Stimulated activated CD4-positive, alpha-beta T cell treated with anti-CD3 and anti-CD28 coated beads, Interleukin-4, amount 100 ng/mL, for 48 hours (primary cell): ENCODE measurements at places on chromosomes 13 and 19.

GRCh38 chr13:42396501-42396900 lies 124.5 kb downstream of the AKAP11 start:
- peak; percentile 55 for DNase-seq

DNA sequence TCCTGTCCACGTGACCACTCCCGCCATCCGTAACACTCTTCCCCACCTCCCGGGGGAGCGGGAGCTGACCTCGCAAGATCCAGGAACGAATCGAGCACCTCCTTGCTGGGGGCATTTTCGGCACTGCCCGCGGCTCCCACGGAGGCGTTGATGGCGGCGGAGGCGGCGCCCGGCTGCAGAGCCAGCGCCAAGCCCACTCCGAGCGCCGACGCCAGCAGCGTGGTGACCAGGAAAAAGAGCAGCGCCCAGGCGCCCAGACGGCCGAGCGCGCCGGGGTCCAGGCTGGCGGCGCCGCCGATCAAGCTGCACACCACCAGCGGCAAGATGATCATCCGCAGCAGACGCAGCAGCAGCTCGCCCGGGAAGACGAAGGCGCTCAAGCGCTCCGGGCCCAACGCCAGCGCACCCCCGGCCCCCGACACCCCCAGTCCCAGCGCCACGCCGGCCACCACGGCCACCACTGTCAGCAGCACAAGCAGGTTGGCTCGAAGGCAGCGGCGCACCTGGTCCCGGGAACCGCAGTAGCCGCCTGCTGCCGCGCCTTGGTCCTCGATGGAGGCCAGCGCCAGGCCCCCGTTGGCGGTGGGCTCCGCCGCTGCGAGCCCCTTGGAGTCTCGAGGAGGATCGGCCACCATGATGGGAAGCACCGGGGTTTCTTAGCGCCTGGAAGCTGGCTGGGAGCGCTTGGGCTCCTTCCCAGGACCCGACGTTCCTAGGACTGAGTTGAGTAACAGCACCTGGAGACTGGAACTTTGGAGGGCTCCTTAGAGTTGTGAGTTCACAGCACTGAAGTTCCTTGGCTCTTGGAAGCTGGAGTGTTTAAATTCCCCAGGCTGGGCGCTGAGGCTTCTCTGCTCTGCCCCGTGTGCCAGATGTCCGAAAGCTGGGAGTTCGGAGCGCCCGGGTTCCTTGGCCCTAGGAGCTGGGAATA lies 798 bp downstream of the SLC1A5 start:
- peak; percentile 43 for DNase-seq

DNA sequence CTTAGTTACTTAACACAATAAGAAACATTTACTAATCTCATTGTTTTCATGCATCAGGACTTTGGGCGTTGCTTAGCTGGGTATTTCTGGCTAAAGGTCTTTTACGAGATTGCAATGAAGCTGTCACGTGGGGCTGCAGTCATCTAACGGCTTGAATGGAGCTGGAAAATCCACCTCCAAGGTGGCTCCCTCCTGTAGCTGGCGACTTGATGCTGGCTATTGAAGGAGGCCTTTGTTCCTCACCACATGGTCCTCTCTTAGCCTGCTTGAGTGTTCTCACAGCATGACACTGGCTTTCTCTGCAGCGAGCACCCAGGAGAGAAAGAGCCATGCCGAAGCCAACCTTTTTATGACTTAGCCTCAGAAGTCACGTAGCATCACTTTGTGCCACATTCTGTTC lies 92.0 kb downstream of the NHLRC3 start:
- no peak for DNase-seq

DNA sequence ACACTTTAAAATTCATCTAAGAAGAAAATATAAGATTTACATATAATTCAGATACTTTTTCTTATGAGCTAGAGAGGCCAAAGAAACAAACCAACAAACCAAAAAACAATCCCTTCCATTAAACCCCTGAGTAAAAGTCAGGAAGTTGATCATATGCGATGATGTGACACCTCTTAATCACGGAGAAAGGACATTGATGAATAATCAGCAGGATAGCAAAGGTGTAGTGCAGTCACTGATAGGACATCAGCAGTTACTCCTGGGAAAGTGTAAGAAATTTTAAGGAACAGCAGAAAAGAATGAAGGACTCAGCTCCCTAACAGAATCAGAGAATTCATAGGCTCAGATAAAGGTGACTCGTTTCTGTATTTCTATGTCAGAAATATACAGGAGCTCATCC lies 202.4 kb upstream of the EDNRB start:
- DNase-seq, result no peak

DNA sequence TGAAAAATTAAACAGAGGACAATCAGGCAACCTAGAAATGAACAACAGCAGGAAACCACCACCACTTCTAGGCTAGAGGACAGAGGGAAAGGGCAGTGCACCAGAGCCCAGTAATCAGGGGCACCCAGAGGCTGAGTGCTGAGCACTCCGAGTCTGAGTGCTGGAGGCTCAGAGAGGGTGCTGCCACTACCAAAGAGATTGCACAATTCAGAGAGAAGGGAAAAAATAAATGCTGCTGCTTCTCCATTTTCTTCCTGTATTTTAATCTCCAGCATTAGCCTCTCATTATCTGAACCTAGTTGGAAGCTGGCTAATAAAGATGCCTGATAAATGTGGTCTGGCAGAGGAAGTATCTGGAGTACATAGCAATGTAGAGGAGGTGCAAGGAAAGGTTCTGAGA lies 11.8 kb upstream of the ZNF175 start:
- no peak for DNase-seq

GRCh38 chr13:59504407-59504806 lies 659.3 kb downstream of the DIAPH3 start:
- DNase-seq, result no peak

DNA sequence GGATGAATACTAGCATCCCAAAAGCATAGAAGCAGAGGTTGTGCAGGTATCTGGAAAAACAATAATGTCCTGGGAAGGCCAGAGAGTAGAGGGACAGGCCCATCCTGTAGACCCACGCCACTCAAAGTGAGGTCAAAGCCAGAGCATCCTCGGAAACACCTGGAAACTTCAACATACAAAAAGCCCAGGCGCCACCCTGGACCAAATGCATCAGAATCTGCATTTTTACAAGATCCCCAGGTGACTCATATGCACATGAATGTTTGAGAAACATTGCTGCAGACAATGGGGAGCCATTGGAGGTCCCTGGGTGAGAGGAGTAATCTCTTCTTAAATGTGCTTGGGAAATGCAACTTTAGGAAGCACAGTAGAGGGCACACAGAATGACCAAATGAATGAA lies 684.1 kb downstream of the DIAPH3 start:
- DNase-seq, result no peak

GRCh38 chr13:110882972-110883371 lies 31.9 kb downstream of the ANKRD10 start:
- no peak for DNase-seq

DNA sequence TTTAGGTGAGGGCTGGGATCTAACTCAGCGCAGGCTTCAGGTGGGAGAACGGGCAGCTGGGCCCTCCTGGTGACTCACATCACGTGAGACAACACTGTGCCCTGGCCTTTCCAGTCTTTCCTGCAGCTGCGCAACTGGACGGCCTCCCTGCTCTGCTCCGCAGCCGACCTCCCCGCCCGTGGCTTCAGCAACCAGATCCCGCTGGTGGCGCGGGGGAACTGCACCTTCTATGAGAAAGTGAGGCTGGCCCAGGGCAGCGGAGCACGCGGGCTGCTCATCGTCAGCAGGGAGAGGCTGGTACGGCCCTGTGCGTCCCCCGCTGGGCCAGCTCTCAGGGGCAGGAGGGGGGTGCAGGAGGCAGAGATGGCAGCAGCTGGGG lies 8.8 kb downstream of the SPPL2B start:
- no peak for DNase-seq

GRCh38 chr13:103331924-103332323 lies 265.7 kb upstream of the SLC10A2 start:
- DNase-seq, result no peak

DNA sequence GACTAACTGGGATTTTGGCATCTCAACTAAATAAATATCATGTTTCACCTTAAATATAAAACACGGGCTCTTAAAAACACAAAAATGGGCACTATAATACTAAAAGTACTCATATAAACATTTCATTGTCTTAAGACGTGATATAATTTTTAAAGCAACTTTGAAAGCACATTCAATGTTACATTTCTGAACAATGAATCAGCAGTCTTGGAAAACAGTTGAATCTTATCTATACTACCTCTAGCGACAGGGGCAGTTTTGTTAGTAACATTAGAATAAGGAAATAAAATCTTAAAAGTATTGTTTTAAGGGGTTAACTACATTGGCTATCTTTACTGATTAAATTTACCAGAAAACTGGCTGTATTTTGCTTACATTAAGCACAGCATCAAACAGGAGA lies 156.9 kb downstream of the UGGT2 start:
- no peak for DNase-seq

DNA sequence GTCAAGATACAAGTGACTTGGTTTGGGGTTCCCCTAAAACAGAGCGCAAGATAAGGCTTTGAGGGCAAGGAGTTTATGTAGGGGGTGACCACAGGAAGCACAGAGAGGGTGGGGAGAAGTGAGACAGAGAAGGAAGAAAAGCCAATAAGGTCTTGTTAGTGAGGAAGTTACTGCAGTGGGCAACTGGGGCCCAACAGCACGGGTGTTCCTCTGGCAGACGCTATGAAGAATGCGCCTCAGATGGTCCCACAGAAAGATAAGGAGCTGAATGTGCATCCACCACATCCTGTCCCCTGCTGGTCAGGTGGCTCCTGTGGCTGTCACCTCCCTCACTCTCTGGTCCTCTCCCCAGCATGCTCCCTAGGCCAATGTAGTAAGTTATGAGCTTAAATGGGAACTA lies 333.5 kb downstream of the TSHZ3 start:
- no peak for DNase-seq
